ENCODE measurements at places on chromosomes 1 and 21.

- DNase-seq: no peak
Observed at GRCh38 chr1:30044656-30045144, 678.7 kb downstream of the MATN1 start.

DNA sequence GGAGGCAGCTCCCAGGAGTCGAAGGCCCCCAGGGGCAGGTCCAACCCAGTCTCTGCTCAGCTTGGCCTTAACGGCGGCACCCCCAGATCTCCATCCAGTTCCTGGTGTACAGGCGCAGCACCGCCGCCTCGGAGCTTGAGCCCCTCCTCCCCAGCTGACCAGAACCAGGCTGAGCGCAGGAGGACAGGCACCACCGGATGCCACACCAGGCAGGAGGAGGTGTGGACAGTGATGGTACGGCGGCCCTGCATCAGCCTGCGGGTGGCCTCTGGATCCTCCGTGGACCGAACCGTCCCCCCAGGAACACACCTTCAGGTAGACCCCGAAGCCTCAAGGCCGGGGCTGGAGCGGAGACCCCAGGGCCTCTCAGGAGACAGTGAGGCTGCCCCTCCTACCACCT is 16.4 kb downstream of the SLC66A1 start:
- no peak for DNase-seq

- DNase-seq: no peak
Observed at GRCh38 chr1:172118618-172119017, 277.3 kb downstream of the DNM3 start.

DNA sequence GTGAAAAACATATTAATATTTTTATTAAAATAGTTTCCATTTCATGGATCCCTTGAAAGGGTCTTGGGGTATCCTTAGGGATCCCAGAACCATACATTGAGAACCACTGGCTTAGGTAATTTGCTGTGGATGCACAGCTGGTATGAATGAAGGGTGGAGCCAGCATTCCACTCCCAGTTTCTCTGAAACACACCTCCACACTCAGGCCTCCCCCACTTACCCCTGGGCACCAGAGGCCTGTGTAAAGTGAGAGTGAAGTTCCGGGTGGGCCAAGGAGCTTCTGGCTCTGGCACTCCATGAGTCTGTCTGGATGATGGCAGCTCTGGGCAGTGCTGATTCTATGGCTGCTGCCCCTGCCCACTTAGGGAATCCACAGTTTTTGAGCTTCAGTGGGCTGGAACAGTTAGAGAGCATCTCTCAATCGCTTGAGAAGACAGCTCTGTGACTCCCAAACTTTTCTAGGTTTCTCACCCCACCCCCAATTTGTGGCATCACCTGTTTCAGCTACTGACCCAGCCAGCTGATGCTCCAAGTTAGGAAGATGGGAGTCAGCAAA is 57.8 kb upstream of the CD1D start:
- no peak for DNase-seq

DNA sequence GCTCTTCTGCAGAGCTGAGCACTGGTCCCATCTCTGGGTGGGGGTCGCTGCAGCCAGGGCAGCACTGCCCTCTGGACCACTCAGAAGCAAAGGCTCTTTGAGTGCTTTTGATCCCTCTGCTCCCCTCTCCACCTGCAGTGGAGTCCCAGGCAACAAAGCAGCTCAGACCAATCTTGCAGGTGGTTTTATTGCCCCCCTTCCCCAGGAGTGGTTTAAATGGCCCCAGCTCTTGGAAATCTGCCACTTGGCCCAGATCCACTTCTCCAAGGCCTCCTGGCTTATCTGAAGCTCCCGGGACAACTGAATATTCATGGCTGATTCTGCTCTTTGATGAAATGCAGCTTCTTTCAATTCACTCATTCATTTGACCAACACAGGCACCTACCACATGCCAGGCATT is 2.7 kb downstream of the STUM start:
- DNase-seq: no peak

- DNase-seq: no peak
Observed at GRCh38 chr21:40950970-40951369, 104.0 kb upstream of the DSCAM start.

- no peak for DNase-seq
Observed at GRCh38 chr1:109188781-109189180, 24.9 kb upstream of the SARS1 start.

GRCh38 chr1:180674603-180675530 is 43.0 kb downstream of the XPR1 start:
- DNase-seq: no peak

DNA sequence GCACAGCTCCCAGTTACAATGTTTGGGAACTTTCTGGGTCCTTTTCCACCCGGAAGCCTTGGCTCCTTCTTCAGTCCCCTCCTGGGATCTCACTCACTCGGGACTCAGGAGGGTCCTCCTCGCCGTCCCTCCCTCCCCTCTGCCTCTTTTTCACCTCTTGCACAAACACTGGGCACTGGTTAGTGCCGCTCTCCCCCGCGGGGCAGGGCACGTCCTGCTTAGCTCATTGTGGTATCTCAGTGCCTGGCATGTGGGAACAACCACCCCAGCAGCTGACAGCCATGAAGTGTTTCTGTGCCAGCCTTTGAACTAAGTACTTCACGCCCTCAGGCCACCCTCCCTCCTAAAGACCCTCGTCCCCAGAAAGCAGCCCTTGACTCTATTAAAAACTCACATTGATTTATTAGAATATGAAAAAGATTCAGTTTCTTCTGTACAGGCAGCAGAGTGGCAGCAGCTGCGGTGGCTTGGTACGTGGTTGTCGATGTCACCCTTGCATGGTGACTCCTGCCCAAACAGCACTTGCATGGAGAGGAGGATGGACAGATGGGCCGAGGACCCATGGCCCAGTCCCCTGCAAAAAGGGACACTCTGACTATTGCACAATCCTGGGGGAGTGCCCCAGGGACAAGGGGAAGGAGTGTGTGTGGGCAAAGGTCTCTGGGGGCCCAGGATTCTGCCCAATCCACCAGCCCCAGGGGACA is 56.3 kb downstream of the SLC9A1 start:
- DNase-seq: no peak

DNA sequence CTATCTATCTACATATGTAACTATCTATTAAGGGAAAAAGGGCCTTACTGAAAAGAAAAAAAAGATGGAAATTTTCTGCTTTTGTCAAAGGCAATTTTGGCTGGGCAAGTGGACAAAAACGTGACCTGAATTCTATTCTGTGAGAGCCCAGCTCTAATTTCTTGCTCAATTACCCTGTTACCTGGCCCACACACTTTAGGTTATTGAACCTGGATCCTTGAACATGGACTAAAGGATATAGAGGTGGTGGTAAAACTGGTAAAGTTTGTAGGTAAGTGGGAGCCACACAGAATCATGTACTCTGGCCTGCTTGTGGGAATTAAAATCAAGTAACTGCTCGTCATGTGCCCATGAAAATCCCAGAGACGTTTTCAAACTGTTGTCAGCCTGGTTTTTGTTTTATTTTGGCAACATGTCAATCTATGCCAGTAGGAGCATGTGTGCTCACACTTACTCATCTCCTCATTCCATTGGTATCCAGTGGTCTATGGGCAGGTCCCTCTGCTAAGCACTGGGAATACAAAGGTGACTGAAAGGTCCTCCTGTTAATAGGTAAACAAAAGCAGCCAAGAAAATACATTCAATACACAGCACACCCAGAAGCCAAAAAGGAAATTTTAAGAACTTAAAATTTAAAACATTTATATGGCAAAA is 113.7 kb upstream of the WARS2 start:
- DNase-seq: no peak

- no peak for DNase-seq
Observed at GRCh38 chr1:242033447-242033846, 34.5 kb upstream of the MAP1LC3C start.

DNA sequence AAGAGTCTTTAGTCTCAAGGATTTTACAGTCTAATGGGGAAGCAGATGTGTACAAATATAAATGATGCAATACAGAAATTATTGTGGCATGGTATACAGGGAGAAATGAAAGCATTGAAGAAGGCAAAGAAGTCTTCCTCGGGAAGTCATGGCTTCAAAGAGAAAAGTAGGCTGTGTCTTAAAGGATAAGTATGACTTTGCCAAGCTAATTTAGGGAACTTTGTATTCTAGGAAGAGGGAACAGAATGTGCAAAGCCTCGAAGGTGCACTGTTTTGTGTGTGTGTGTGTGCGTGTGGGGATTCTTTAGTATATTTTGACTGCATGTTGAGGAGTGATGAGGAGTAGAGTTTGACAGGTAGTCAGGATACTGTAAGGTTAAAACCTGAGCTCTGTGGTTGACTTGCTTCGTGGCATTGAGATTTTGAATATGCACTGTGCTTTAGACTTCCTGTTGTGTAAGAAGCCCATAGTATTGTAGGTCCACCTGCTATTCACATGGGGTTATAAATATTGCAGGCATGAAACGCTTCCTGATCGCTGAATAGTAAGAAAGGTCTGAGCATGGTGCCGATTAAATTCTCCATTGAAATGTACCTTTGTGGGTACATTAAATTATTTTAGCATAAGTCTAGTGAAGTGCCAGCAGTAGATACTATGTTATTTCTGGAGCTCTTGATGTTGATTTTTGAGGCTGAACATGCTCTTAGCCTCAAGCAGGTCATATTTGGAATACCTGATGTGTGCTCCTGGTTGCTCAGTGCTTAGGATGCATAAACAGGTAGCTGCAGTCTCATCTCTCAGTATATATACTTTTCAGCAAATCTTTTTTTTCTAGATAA is 8.0 kb downstream of the SMAP2 start:
- no peak for DNase-seq

- no peak for DNase-seq
Observed at GRCh38 chr1:200228486-200228885, 181.3 kb downstream of the ZNF281 start.

All from stimulated activated CD8-positive, alpha-beta memory T cell treated with anti-CD3 and anti-CD28 coated beads, Interleukin-2, amount 100 ng/mL, for 1 hour (primary cell).